CD4-positive, alpha-beta T cell treated with Interleukin-4 for 4 hours (primary cell): ENCODE measurements at places on chromosomes 2 and 18.

DNA sequence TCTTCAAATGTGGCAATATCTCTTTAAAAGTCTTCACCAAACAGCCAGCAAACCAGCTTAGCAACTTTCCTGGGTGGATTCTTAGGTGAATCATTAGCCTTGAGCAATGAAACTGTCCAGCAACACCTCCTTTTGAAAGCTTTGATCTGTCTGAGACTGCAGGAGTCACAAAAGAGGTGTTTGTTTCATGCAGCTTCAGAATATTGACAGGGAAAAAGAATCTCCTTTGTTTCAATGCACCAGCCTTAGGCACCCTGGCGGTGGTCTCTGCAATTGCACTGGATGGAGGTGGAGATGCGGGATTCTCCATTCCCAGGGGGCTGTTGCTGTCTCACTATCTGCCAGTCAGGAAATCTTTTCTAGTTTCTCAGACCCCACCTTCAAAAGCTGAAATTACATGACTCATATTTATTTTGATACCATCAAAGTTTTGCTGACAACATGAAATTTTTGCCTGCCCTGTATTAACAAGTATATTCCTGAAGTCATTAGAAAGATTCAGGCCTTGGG lies 76.0 kb upstream of the DSG1 start:
- no peak for DNase-seq

DNA sequence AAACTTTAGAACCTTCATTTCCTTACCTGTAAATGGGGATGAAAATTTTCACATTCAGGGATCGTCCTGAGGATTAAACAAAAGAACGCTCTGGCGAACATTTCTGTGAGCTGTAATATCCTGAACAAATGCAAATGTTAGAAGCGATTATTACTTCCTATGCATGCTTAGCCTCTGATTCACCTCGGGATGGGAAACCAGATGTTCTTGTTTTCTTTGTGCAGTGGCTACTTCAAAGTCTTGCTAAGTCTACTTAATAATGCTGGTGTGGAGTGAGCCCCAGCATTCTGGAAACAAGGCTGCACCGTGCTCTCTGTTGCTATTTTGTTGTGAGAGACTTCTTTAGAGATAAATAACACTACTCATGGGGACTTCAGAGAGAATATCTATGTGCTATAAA lies 119.1 kb upstream of the PELI1 start:
- DNase-seq: no peak

DNA sequence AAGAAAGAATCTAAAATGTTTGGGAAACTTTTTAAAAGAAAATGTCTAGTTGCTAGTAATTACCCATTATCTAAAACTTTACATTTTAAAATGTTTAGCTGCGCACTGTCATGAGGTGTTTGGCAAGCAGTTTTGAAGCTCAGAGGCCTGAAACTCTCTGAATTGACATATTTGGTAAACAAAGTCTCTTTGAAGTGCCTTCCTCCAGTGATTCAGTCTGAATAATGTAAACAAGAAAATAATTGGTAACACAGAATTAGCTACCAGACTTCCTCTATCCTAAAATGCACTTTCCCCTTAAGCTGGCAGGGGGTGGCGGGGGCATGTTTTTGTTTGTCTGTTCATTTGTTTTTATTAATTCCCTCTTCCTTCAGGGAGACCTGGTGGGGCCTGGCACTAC lies 61.4 kb downstream of the WDR75 start:
- no peak for DNase-seq

DNA sequence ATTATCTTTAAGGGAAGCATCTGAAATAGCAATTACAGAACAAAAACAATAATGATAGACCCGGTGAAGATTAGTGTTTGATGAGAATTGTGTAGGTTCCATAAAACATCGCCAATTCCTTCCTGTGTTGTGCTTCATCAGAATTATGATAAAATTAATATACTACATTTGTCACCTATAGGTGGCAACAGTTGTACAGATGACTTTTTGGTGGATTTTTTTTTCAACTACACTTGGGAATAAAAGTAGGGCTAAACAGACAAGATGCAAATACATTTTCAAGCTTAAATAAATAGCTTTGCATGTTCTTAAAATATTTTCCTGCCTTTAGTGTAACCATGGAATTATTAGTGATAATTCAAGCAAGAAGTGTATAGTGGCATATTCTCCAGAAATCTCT lies 7.0 kb upstream of the LYPD1 start:
- DNase-seq: no peak

DNA sequence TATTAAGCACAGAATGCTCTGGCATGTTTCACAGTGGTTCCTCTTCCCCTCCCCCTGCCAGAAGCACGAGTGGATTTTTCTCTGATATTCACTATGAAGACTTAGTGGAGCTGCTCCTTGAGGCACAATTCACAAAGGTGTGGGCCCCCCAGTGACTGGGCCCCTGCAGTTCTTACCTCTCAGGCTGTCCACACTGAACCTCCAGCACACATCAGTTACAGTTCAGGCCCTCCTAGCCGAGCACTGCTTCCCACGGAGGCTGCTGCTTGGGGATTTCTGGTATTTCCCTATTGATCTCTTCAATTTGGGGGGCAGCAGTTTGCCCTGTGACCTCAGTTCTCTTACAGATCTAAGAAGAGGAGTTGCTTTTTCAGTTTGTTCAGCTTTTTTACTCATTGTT lies 236.1 kb downstream of the SH3RF3 start:
- no peak for DNase-seq

DNA sequence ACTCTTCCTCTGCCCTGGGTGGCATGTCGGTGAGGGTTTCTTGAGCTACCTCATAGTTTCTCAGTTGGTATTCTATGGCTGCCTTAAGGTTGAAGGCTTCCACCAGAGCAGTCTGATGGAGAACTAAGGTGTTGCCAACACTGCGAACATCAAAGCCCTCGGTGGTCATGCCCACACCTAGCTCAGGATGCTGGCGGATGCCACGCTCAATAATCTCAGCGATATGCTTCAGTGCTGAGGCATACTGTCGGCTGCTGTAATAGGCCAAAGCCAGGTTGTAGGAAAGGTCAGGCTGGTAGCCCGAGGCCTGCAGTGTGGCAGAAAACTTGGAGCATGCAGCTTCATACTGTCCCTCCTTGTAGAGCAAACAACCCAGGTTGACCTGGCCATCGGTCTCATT lies 225.3 kb downstream of the AGPS start:
- DNase-seq: no peak

DNA sequence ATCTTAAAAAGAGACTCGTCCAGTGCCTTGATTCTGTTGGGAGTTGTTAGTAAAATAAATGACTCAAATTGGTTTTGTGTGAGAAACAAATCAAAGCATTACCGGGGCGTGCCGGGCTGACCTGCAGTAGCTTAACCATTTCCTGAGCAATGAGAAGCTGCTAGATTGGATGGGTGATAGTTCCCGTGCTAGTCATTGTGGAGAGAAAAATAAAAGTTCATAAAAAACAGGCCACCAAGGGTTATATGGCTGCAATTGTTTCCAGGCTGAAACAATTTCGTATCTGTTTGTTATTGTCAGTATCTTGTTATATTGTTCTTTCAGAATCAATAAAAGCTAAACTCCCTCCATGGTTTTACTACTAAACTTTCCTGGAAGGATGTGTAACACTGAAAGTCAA lies 314.4 kb downstream of the MTX2 start:
- DNase-seq: no peak
